ENCODE measurements at places on chromosomes 5 and 9. TPM values are rescaled to one million over a fixed set of nuclear protein-coding genes. Genes with fewer than 3 reads are reported as not detected.

The SNCB gene
- 1.1 TPM for total RNA-seq

The F2RL2 gene
- 3.6 TPM for total RNA-seq

The WDR31 gene
- total RNA-seq, result 3.2 TPM

The DMRTA1 gene
- total RNA-seq, result 21.3 TPM

The PROB1 gene
- total RNA-seq, result 0.67 TPM

The TAS2R1 gene
- total RNA-seq, result not detected

The FAM174A gene
- total RNA-seq, result 3.0 TPM

The FGF10 gene
- total RNA-seq, result 1.3 TPM

GRCh38 chr5:36696059-36696673 is 89.8 kb downstream of the SLC1A3 start:
- no peaks in the 10 kb centered on the region for H3K4me1 ChIP-seq
- H3K27ac ChIP-seq, result no peak overlapping the region
- H3K27me3 ChIP-seq, result peaks cover 31% of the 10 kb centered on the region
- no peaks in the 10 kb centered on the region for H3K36me3 ChIP-seq

GRCh38 chr5:119578937-119579336 is 50.4 kb upstream of the FAM170A start:
- H3K36me3 ChIP-seq, result no peaks in the 10 kb centered on the region
- DNase-seq, result peak; percentile 50

DNA sequence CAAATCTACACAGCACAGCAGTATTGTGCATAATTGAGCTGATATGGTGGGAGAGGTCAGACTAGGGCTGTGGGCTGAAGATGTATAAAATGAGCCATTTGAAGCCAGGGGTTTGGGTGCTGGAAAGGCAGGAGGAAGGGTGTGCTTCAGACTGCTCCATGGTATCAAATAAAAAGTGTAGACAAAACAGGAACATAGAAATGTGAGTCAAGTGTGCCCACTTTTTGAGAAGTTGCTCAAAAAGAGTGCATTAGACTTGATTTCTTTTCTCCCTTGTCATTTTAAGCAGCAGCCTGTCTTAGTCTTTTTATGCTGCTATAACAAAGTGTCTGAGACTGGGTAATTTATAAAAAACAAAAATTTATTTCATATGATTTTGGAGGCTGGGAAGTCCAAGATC is 55.8 kb upstream of the ZFAND5 start:
- no peaks in the 10 kb centered on the region for H3K4me1 ChIP-seq
- H3K36me3 ChIP-seq, result no peaks in the 10 kb centered on the region
- no peak overlapping the region for H3K4me3 ChIP-seq
- H3K27me3 ChIP-seq, result no peaks in the 10 kb centered on the region

DNA sequence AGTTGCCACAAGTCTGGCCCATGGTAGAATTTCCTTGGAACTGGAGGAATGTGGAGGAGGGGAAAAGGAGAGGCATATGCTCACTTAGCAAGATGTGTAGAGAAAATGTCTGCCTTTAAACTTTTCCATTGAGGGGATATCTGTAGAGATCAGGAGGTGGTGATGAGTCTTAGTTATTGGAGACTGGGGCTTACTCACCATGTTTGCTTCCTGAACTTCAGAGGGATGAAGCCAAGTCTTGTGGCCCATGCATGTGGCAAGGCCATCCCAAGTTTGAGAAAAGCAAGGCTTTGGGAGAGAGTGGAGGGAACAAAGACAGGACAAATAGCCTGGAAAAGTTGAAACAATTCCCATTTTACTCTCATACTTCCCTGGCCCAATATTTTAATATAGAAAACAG is 124.5 kb downstream of the GDNF start:
- no peak overlapping the region for H3K4me3 ChIP-seq
- H3K36me3 ChIP-seq, result no peaks in the 10 kb centered on the region
- DNase-seq, result no peak
- no peak overlapping the region for H3K27ac ChIP-seq

- H3K27ac ChIP-seq, result no peak overlapping the region
- no peaks in the 10 kb centered on the region for H3K27me3 ChIP-seq
- H3K36me3 ChIP-seq, result no peaks in the 10 kb centered on the region
- no peak for DNase-seq
Measured at GRCh38 chr5:109876030-109876725, 186.5 kb downstream of the MAN2A1 start.

DNA sequence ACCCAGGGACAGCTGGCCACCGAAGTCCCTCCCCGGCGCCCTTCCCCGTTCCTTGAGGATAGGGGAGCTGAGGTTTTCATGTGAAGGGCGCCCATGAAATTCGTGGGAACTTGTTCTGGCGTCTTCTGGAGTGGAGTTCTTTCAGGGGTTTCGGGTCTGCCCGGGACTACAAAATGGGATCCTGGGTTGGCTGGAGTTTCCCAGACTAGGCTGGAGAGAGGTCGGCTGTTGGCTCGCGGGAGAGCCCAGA is 3.6 kb upstream of the RGMB start:
- H3K4me3 ChIP-seq, result peak overlapping the region; percentile 89
- DNase-seq, result no peak
- H3K4me1 ChIP-seq, result peaks cover 22% of the 10 kb centered on the region
- H3K36me3 ChIP-seq, result no peaks in the 10 kb centered on the region
- no peaks in the 10 kb centered on the region for H3K27me3 ChIP-seq
- H3K27ac ChIP-seq, result no peak overlapping the region

GRCh38 chr9:112252194-112252593 is 77.1 kb upstream of the SUSD1 start:
- peaks cover 3% of the 10 kb centered on the region for H3K36me3 ChIP-seq
- no peak overlapping the region for H3K4me3 ChIP-seq
- no peaks in the 10 kb centered on the region for H3K27me3 ChIP-seq
- DNase-seq, result no peak
- H3K4me1 ChIP-seq, result no peaks in the 10 kb centered on the region

DNA sequence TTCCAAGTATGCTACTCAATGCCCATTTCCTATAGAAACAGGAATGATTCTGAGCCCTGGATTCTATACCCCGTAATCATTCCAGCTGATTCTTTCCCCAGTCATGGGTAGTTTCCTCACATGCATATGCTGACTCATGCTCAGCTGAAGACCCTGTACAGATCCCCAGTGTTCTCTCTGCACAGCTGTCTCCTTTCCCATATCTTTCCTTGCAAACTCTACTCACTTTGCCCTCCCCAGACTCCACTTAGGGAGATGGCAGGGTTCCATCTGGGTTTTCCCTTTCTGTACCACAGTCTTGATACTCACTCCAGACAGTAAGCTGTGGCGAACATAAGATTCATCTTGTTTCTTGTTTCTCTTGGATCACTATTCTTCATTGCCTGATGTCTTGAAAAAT is 357.6 kb downstream of the RAB3C start:
- no peak overlapping the region for H3K4me3 ChIP-seq
- no peak overlapping the region for H3K27ac ChIP-seq
- H3K36me3 ChIP-seq, result no peaks in the 10 kb centered on the region
- no peaks in the 10 kb centered on the region for H3K27me3 ChIP-seq

GRCh38 chr9:68961587-68961986 is 52.3 kb downstream of the PRKACG start:
- H3K4me3 ChIP-seq, result no peak overlapping the region
- no peak overlapping the region for H3K27ac ChIP-seq
- no peaks in the 10 kb centered on the region for H3K27me3 ChIP-seq
- no peaks in the 10 kb centered on the region for H3K36me3 ChIP-seq
- DNase-seq, result no peak

- peak; percentile 77 for DNase-seq
- H3K4me3 ChIP-seq, result no peak overlapping the region
- H3K36me3 ChIP-seq, result no peaks in the 10 kb centered on the region
Measured at GRCh38 chr9:70639853-70640814, 225.7 kb upstream of the KLF9 start.

DNA sequence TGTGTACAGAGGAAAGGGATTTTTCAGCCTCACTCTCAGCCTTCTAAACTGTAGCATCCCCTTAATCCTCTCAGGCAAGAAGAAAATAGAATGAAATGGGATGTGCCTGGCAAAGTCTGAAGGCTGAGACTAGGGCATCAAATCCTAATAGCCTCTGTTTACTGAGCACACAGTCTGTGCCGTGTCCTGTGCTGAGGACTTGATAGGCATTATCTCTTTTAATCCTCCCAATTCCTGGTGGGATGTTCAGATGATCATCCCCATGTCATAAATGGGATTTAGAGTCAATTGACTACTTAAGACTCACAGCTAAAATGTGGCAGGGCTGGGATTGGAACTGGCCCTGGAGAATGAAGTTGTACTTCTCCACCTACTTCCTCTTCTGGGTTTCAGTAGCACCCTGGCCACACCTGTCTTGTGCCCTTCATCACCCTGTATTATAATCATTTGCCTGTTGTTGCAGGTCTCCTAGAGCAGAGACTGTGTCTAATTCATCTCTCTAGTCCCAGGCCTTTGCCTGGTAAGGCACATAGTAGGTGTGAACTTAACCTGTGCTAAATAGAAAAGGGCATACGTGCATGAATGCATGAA is 81.0 kb downstream of the WWC1 start:
- no peaks in the 10 kb centered on the region for H3K27me3 ChIP-seq
- no peak overlapping the region for H3K4me3 ChIP-seq
- no peak for DNase-seq
- no peaks in the 10 kb centered on the region for H3K4me1 ChIP-seq
- no peaks in the 10 kb centered on the region for H3K36me3 ChIP-seq

GRCh38 chr9:120583958-120584369 is 4.0 kb upstream of the CDK5RAP2 start:
- peaks cover 3% of the 10 kb centered on the region for H3K4me1 ChIP-seq
- DNase-seq, result no peak
- no peaks in the 10 kb centered on the region for H3K27me3 ChIP-seq
- H3K4me3 ChIP-seq, result no peak overlapping the region

DNA sequence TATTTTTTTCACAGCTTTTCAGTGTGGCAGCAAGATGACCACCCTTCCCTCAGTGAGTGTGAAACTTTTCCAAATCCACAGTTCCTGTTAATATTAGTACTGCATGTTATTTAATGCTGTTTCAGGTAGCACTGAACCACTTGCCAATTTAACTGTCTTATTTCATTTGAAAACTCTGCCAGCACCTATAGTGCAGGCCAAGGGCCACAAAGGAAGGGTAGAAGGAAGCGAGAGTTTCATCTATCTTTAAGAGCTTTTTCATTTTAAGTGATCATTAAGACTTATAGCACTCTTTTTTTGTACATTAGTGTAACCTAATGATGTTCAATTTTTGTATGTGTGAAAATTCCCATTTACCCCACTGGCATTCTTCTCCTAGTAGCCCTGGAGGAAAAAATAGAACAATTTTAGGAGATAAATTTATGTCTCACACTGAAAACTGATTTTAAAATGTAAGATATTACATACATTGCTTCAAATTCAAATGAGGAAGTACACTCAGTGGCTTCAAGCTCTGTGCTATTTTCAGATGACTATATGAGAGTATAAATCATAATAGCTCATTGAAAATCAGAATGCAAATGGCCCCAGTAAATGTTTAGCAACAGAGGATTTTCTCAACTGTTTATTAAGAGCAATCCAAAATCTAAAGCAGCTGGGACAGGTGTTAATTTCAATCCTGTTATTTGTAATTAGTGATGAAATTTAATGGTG is 820.5 kb downstream of the PTPRD start:
- no peaks in the 10 kb centered on the region for H3K27me3 ChIP-seq
- no peak overlapping the region for H3K27ac ChIP-seq
- H3K4me1 ChIP-seq, result no peaks in the 10 kb centered on the region
- DNase-seq, result no peak
- no peak overlapping the region for H3K4me3 ChIP-seq

- H3K4me3 ChIP-seq, result no peak overlapping the region
- H3K36me3 ChIP-seq, result peaks cover 3% of the 10 kb centered on the region
- no peak overlapping the region for H3K27ac ChIP-seq
- DNase-seq, result no peak
- peaks cover 14% of the 10 kb centered on the region for H3K4me1 ChIP-seq
- H3K27me3 ChIP-seq, result no peaks in the 10 kb centered on the region
Measured at GRCh38 chr9:92295240-92295790, 1.8 kb upstream of the IARS1 start.

- no peaks in the 10 kb centered on the region for H3K4me1 ChIP-seq
- no peaks in the 10 kb centered on the region for H3K27me3 ChIP-seq
- no peak for DNase-seq
- no peak overlapping the region for H3K27ac ChIP-seq
Measured at GRCh38 chr5:43833961-43834360, 231.0 kb downstream of the NNT start.

- no peak for DNase-seq
- H3K27ac ChIP-seq, result no peak overlapping the region
- H3K36me3 ChIP-seq, result no peaks in the 10 kb centered on the region
- no peaks in the 10 kb centered on the region for H3K4me1 ChIP-seq
Measured at GRCh38 chr5:86964889-86965288, 302.8 kb upstream of the RASA1 start.

All from neural progenitor cell (in vitro differentiated cells).